ENCODE measurements at places on chromosomes 6 and 20.

GRCh38 chr20:10634683-10635411 is 39.0 kb downstream of the JAG1 start:
- DNase-seq: no peak

DNA sequence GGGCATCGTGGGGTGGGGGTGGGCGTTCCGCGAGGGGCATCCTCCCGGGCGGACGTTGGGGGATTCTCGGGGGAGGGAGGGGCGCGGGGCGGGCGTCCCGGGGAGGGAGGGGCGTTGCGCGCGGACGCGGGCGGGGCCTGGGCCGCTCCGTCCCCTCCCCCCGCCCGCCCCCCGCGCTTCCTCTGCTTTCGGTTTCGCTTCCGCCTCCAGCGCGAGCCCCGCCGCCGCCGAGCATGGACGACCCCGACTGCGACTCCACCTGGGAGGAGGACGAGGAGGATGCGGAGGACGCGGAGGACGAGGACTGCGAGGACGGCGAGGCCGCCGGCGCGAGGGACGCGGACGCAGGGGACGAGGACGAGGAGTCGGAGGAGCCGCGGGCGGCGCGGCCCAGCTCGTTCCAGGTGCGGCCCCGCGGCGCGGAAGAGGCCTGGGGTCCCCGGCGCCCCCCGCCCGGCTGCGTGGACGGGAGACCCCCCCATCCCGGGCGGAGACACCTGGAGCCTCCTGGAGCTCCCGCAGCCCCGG is at the start of gene OGFR:
TSS of gene OGFR (plus strand) at position 209 of the 528 bp plus-strand sequence. CDS start at position 234, 25 bp downstream.
- peak; percentile 60 for DNase-seq

- no peak for DNase-seq
Observed at GRCh38 chr6:129141499-129141898, 258.6 kb downstream of the LAMA2 start.

- DNase-seq: no peak
Observed at GRCh38 chr20:58424218-58424969, 35.4 kb downstream of the VAPB start.

- DNase-seq: no peak
Observed at GRCh38 chr6:11381801-11382513, 149.5 kb upstream of the NEDD9 start.

DNA sequence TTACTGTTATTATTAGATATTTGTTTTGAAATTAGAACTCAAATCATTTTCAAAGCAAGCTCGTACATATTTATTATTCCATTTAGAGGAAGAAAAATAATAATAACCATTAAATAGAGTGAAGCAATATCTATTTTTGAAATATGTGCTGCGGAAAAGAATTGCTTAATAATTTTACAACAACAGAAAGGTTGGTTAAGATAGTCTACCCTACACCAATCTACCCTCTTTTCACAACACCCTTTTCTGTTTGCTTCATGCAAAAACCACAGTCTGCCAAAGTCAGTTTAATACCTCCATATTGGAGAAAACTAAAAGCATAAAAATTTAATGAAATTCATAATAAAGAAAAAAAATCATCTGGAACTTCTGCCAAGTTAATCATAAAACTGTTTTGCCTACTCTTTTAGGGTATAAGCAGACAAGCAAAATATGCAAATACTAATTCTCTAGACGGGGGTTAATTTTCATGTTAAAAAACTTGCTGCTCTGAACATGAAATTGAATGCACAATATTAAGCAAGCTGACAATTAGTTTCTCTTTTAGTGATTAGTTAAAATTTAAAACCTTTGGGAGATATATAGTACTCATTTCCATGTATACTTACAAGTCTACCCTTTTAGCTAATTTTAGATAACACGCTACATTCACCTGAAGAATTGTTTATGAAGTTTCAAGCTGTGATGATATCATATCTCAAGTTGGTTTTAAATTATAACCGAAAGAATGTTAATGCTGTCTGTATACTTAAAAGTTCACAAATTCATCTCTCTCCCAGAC is 100.2 kb downstream of the AHI1 start:
- no peak for DNase-seq
